NCI-H1417 (cell line): ENCODE measurements at places on chromosomes 1 and 21.

DNA sequence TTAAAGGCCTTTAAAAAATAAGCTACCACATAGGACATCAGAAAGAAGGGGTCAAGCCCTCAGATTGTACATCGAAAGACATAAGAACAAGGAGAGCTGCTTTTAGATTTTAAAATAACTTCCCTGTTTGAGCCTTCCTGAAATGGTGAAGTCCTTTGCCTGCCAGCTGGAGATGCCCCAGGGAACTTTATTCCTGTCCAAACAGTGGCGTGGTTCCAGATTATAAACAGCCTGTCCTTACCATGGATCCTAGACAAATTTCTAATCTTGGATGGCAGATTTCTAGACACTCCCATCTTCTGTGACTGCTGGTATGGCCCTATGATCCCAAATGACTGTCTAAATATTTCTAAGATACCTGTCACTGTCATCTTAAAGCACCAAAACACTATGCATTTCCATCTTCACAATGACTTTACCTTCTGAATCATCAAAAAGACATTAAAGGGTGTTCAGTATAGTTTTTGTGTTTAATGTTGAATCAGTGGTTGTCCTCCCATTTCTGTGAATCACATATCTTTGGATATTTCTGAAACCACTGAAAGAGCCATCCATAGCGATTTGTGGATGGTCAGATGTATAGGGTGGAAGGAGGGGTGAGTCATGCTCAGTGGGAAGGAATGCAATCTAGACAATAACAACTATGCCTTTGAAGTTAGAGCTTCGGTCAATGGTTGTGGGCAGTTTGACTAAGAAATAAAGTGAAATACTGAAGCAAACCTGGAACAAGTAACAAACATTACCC is 23.2 kb downstream of the ILDR2 start:
- DNase-seq, result no peak

- DNase-seq, result no peak
These were observed 449.1 kb downstream of the PTPRU start for GRCh38 chr1:29685387-29685786.

DNA sequence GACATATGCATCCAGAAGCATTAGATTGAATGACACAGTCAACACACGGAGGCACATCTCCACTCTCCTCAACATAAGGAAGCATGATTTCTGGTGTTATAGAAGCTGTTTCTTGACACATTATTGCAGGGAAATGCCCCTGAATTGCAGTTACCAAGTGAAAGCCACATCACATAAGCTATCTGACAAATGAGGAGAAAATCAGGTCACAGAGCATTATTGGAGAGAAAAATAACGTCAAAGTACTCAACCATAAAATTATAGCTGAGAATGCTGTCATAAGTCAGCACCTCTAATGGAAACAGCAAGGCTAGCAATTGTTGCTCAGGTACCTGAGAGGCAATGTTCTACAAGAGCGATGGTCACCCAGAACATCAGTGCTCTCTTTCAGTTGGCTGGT is 169.9 kb upstream of the PALMD start:
- DNase-seq, result no peak

- DNase-seq, result no peak
These were observed 32.3 kb downstream of the C21orf91 start for GRCh38 chr21:17786851-17787181.

DNA sequence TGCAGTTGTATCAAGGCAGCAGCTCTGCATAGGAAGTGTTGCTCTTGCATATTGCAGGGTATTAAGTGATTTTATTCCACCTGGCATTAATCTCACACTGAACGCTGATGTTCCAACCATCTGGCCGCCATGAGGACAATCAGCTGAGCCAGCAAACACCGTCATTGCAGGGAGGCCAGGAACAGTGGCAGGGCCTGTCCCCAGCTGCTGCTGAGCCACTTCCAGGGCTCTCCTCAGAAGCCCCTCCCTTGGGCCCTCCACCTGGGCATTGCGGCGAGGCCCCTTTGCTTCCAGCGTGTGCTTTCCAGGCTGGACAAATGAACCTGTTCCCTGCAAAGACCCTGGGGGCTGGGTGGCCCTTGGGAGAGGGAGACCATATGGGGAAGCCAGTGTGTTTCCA is 171.6 kb upstream of the C1orf174 start:
- DNase-seq, result no peak

DNA sequence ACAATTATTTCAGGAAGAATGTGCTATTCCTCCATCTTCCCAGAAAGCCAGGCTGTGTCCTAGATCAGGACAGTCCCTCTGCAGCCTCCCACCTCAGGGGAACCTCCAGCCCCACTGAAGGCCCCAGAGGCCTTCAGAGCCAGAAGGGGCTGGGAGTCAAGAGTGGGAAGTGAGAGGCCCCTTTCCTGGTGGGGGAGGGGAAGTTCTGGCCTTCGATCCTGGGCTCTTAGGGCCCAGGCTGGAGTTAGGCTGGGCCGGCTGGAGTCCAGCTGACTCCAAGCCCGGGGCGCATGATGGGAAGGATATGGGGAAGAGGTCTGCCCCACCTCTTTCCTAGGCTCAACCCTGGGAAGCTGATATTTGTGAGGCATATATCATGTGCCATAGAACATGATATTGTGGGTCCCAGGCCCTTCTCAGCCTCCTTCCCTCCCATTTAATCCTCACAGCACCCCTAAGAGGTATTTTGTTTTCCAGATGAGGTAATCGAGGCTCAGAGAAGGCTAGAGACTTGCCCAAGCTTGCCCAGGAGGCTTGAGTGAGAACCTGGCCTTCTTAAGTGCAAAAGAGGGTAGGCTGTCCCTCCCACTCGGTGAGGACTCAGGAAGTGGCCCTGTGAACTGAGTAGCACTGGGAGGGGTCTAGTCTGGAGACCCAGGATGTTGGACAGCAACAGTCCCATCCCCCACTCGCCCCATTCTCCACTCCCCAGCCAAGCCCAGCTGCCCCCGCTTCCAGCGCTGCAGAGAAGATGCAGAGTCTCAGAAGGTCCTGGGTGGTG is 18.6 kb upstream of the HSPG2 start:
- no peak for DNase-seq

GRCh38 chr1:9326596-9326995 is 33.9 kb downstream of the SPSB1 start:
- DNase-seq, result no peak

DNA sequence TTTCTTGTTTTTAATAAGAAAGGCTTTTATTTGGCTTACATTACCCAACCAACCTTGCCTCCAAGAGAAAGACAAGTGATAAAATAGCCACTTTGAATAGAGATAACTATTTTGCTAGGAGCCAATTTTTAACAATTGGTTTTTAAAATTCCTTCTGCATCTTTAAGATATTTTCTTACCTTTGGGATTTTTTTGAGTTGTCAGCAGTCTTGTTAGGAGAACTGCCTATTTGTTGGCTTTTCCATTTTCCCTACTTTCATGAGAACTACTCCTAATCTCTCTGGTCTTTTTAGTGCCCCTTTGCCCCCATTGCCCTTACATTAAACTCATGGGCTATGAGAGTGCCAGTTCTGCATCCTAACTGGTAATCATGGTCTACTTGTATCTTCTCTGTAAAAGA is 38.1 kb upstream of the EPS15 start:
- no peak for DNase-seq

GRCh38 chr21:45487891-45488600 is 54.2 kb downstream of the SLC19A1 start:
- DNase-seq, result no peak

DNA sequence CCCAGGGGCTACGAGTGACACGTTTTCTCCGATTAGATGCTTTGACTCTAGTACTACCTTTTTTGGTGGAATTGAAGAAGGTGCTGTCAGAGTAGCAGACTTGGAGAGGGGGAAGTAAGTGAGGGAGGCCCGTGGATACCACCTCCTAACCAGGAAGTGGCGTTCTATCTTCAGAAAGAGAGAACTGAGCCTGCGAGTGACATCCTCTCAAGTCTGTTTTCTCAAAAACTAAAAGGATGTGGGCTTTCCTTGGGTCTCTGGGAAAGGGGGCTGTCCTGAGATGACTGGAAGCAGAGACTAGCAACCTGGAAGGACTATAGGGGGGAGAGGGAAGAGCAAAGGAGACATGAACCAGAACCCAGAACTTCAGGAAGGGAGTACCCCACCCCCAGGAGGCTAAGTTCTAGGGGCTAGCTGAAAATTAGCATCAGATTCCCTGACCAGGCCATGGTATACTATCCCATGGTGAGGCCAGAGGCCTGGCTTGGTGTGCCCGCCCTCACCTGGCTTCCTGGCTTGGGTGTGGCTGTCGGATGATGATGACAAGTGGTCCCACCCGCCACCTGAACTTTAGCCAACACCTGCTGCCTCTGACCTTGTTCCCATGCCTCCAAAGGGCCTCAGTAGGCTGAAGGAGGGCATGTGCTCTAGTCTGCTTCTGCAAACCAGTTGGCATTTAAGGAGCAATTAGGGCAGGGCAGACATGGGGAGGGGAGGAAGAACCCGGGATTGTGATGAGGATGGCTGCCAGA is 49.1 kb downstream of the ATP2B4 start:
- DNase-seq, result no peak

DNA sequence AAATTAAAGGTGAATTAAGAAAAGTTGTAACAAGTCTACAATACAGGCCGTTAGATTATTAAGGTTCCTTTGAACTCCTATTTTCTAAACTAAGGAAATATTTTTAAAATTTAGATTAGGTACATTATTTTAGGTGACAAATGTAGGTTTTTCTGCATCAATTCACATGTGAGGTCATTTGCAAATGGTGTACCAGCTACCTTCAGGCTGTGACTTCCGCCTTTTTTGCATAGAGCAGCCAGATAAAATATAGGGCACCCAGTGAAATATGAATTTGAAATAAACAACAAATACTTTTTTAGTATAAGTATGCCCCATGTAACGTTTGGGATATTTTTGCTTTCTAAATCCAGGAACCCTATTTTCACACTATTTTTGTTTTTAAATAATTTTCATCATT is 544.0 kb downstream of the LMO4 start:
- no peak for DNase-seq

DNA sequence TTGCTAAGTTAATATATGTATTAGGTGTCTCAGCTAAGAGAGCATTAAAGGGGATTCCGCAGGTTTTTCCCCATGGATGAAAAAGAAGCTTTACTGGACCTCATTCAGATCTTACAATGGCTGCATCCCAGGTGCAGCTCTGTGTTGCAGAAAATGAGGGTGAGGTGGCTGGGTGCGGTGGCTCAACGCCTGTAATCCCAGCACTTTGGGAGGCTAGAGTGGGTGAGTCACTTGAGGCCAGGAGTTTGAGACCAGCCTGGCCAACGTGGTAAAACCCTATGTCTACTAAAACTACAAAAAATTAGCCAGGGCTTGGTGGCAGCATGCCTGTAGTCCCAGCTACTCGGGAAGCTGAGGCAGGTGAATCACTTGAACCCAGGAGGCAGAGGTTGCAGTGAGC is 58.5 kb upstream of the MORC3 start:
- DNase-seq, result no peak
